ENCODE measurements at places on chromosomes 4 and X.

DNA sequence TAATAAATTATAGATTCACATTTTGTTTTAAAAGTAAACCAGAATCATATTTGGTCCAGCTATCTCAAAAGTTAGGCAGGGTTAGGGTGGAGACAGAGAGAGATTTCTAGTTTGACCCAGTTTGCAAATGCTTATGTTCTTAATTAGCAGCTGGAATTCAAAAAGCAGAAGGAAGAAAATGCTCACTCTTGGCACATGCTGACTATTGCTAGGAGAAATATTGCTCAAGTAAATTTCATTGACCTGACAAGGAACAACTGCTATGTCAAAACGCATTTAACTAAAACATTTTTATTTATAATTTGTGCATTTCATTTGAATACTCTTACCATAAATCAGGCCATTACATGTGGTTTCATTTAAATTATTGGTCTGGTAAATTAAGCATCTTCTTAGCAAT, 131.8 kb downstream of the GLRA3 start:
- no peak for DNase-seq

DNA sequence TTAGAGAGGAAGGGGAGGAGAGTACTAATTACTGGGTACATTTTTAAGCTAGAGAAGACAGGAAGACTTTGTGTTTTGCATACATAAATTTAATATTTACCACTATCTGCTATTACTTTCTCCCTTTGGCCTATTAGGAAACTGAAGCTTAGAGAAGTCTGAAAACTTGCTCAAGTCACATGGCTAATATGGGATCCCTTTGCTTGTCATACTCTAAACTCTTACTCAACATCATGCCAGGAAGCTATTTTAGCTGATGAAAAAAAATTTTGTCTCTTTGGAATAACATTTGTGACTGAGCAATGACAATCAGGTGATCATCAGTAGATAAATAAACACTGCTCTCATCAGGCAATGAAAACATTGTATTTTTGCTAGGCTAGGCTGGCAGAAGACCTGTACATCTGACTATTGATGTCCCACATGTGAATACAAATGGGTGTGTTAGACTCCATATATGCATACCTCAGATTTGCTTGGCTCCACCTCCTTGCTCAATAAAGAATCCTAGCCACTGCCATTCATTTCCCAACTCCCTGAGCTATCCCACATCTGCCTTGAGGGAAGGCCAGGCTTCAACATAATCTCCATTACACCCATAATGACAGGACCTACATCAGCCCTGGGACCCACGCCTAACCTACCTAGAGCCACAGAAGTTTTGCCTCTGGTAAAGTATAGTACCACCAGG, 17.0 kb upstream of the DCLK2 start:
- no peak for DNase-seq

DNA sequence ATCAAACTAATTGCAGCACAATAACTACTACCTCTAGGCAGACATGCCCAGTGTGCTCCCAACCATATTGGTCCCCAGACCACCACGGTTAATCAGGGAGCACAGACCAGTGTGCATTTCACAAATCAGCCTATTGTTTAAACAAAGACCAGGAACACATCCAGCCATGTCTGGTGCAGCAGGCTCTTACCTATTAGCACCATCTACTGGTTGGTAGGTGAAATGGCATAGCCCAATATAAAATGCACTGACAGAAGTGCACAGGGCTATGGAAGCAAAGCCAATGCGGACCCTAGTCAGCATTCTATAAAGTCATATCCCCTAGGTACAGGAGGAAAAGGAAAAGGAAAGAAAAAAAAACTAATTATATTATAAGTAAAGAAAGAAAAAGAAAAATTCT, 15.5 kb upstream of the CYLC1 start:
- peak; percentile 23 for DNase-seq

GRCh38 chrX:50107470-50107869, 93.3 kb downstream of the AKAP4 start:
- no peak for DNase-seq

DNA sequence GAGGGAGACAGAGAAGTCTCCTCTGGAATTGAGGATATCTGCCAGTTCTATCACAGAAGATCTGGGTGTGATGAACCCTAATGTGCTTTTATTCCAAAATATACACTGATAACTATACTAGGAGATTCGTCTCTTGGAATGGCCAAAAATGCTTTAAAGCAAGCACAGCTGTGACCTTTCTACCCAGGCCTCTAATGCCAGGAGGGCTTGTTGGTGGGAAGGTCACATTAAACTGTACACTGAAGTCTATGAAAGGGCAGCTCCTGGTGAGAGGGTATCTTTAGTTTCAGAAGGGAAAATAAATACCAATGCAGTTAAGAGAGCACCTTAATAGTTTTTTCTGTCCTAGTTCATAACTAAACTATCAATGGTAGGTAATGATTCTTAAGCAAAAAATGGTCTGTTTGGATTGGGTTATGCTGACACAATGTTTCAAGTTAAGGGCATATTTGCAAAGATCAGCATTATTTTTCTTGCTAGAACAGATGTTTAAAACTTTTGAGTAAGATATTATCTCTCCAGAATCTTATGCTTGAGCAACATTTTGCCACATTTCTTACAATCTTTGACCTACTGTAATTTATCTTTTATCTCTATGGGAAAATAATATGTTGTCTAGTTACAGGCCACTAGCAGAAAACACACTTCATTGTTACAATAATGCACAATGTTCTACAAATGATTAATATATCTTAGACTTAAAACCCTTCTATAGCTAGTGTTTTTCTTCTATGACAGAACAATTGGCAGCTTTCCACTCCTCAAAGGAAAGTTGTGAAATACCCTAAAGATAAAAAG, 59.6 kb downstream of the SEC24D start:
- DNase-seq: no peak

DNA sequence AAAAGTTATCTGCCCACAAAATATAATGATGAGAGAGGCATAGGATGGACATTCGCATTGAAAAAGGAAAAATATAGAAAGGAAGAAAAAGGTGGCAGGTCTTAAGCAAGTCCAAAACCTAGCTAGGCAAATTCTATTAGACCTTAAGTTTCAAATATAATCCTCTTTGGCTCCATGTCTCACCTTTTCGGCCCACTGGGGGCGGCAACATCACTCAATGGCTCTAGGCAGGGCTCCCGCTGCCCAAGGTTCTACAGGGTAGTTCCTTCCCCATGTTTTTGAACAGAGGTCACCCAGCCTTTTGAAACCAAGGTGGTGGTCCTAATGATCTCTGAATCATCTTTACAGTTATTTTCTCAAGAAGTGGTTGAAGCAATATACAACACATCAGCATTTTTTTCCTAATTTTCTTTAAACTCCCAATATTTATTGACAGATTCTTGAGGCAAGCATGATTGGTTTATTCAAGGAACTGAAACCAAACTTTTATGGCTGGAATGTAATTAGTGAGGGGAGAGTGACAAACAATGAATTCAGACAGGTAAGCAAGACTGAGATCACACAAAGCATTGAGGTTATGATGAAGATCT, 309.4 kb downstream of the ANTXR2 start:
- DNase-seq: no peak

- peak; percentile 74 for DNase-seq
Observed at GRCh38 chrX:115344885-115345614, 55.5 kb downstream of the LUZP4 start.

- peak; percentile 36 for DNase-seq
Observed at GRCh38 chr4:41661442-41662076, 87.0 kb downstream of the PHOX2B start.

DNA sequence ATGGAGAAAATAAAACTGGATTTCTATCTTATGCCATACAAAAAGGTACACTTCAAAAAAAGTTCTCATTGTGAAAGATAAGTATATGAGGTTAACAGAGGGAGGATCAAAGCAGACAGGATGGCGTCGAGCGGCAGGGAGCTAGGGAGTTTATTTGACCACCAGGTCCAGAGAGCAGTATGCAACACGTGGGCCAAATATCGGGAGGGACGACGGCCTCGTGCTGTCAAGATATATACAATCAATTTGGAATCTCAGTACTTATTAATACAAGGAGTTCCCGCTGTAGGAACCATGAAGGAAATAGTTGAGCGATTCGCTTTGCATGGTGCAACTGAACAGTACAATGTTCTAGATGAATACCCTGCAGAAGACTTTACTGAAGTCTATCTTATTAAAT, 1069.4 kb upstream of the INTU start:
- no peak for DNase-seq

DNA sequence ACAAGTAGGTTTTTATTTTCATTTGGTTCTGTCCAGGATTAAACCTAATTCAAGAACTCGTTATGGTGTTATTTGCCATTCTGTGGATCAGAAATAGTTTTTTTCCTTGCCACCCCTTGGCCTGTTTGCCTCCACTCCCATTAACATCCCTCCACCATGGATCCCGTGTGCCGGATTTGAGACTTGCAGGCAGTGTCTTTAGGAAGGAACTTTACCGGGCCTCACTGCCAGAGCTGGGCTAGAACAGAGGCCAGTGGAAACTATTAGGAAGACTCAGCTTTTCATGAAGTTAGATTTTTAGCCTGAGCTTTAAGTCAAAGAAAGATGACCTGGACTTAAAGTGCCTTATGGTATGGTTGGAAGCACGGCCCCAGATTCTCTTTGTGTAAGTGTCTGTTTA, 2.4 kb downstream of the KLHL2 start:
- no peak for DNase-seq

GRCh38 chr4:55543858-55544257, 2.9 kb downstream of the CLOCK start:
- no peak for DNase-seq

- peak; percentile 20 for DNase-seq
Observed at GRCh38 chr4:53309321-53310040, 56.4 kb downstream of the SCFD2 start.

- no peak for DNase-seq
Observed at GRCh38 chr4:56148428-56148827, 199.7 kb downstream of the CEP135 start.

- DNase-seq: peak; percentile 96
Observed at GRCh38 chr4:25172961-25173915, 13.0 kb upstream of the SEPSECS start.

DNA sequence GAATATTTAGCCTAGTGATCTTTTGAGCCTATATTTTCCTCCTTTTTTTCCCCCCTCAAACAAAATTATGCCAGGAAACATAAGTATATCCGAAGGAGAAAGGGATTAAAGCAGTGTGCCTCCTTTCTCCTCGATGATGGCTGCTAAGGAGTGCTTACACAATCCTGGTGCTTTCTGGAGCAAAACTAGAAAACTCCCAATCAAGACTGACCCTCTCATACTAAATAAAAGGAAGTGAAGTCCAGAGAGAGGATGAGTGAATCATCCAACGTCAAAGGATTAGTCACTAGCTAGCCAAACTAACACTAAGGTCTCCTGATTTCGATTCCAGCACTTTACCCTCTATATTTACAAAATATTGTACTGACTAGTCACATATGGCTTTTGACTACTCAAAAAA, 146.8 kb downstream of the PPP3CA start:
- DNase-seq: peak; percentile 66

DNA sequence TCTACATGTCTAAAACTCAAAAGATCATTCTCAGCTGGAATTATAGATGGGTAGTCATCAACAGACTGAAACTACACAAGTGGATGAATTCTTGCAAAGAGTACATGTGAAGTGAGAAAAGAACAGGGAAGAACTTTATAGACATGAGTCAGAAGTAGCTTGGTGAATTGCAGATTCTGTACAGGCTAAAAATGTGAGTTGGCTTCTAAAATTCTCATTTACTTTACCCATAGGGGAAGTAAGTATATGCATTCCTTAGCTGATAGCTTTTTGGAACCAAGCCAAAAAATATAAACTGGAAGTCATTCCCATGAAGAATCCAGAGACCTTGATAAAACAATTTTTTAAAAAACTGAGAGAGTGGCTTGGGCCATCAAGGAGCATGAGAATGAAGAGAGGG, 584.2 kb upstream of the FTHL17 start:
- no peak for DNase-seq

- DNase-seq: no peak
Observed at GRCh38 chr4:98680806-98681205, 22.4 kb upstream of the TSPAN5 start.

- DNase-seq: peak; percentile 30
Observed at GRCh38 chr4:67437974-67438713, 107.2 kb downstream of the CENPC start.

GRCh38 chr4:168588916-168589531, 92.2 kb downstream of the PALLD start:
- peak; percentile 62 for DNase-seq

DNA sequence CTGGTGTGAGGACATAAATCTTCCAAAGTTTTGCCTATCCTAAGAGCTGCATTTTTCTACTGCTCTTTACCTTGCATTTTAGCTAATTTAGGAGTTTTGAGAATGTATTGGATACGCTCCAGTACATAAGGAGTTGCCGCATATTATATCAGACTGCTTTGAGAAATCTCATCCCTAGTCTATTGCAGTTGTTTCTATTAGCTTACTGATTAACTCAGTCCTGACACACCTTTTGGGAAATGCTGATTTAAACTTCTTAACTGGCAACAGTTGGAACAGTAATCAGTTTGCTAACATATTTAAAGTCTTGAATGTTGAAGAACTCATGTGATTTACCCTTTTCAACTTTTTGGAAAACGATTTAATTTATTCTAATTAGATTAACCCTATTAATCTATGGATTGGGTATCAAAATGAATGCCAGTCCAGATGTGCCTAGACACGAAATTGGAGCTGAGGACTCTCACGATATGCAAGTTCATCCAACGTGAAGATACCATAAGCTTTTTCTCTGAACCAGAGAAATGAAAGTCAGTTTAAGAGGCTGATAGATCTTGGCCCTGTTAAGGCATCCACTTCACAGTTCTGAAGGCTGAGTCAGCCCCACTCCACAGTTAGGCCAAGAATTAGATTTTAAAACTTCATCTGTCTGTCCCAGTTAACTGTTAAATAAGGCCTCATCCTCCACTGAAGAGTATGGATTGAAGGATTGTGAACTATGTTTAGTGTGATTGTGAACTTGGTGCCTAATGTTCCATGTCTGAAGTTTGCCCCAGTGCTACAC, 90.0 kb downstream of the MAOA start:
- DNase-seq: no peak

GRCh38 chr4:107283587-107284559, 247.8 kb upstream of the DKK2 start:
- peak; percentile 87 for DNase-seq

GRCh38 chrX:53261355-53261972, 19.9 kb downstream of the IQSEC2 start:
- DNase-seq: no peak

DNA sequence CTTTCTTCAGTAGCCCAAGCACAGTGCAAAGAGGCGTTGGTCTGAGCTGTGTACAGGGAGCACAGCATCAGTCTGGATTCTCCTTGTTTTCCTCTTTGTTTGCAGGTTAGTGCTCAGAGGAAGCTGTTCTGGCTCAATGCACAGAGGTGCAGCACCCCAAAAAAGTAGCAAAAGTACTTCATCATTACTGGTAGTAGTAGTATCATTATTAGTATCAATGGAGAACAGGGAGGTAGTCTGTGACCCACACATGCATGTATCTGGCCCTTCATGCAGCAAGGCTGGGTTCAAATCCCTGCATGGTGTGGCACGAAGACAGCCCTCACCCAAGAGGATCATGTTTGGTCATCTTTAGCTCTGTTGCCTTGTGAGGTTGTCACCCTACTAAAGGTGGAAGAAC, 68.7 kb downstream of the CXXC4 start:
- DNase-seq: no peak

Data from amniotic stem cell (primary cell).